ENCODE measurements at places on chromosomes 5 and 9. TPM values are rescaled to one million over a fixed set of nuclear protein-coding genes. Genes with fewer than 3 reads are reported as not detected.
A peak's percentile ranks its signal among the peaks of the same experiment; 100 is the strongest.

GRCh38 chr9:88835038-88835466 lies 156.2 kb upstream of the S1PR3 start:
- DNase-seq: no peak

POU5F2 gene
- 3.2 TPM for total RNA-seq

DNA sequence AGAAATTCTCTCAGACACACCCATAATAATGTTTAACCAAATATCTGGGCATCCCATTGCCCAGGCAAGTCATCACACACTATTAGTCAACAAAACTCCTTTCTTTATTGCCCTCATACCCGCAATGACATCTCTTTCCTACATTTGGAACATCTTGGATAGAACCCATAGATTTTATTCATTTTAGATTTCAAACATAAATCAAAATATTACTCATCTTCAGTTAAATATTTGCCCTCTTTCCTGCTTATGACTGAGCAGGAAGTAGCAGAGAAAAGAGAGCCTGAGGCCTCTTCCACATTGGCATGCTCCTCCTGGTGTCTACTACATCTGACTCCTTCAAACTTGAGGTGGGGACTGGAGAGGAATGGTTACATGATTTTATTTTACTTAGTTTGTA lies 592.0 kb downstream of the CHSY3 start:
- DNase-seq: no peak

DNA sequence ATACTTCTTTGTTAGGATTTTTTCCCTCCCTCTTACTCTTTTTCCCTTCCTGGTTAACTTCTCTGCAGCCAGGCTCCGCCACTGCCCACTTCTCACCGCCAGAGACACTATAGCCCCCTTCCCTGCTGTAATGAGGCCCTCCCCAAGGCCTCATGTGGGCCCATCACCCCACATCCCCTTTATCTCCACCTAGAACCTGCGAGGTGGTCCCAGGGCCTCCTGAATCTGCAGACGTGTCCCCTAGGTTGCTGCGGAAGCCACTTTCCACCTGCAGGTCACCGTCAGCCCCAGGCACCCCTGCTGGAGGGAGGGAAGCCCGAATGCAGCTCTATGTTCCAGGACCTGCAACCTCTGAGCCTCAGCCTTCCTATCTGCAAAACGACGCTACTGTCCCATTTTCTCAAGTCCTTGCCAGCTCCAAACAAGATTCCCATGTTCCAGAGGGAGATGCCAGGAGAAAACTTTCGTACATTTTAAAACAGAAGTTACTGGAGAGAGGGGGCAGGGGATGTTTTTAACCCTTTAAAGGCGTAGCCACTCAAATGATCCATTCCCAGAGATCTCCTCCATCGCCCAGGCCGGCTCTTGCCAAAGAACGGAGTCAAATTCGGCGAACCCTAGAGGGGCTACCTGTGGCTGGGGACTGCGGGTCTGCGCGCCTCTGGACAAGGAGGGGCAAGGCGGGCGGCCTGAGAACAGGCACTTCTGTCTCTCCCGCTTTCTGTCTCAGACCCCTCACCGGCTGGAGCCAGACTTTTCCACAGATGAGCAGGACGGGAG lies 929 bp downstream of the SH3PXD2B start:
- DNase-seq: peak; percentile 82

DNA sequence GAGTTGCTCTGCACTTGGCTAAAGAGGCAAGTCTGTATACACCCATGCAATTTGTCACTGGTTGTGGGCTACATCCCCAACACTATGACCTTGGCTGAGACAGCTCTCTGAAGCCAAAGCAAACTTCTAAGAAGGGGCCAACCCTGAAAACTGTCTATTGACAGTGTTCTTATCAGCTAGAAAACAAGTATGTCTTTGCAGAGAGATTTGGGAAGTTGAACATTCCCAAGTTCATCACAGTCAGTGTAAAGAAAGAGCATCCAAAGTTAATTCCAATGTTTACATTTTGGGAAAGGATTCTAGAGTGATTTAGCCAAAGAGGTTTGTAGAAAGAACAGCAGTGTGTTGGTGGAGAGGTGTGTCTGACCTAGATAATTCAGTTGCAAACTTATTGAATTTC lies 711.1 kb upstream of the CHD1 start:
- DNase-seq: no peak
